ENCODE measurements at places on chromosomes 4 and X.

GRCh38 chr4:123978637-123979036 lies 582.0 kb downstream of the SPRY1 start:
- DNase-seq: no peak

DNA sequence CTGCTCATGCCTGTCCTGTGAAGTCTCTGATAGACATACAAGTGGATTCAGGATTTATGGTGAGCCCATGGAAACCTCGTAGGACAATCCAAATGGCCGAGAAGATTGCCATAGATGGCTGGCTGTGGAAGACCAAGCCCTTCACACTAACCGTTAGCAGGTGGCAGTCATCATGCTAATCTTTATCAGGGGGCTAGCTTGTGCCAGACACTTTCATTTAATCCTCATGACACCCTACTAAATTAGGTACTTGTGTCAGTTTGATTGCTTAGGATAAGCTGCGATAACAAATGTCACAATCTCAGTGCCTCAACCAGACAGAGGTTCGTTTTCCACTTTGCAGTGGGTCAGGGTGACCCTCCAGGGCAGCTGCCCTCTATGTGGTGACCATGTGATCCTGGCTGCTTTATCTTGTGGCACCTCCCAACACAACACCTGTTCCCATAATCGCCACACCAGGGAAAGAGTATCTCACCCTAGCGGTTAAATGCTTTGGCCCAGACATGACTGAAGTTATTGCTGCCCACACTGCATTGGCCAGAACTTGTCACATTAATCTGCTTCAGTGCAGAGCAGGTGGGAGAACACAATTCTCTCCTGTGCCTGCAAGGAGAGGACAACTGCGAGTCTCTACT lies 60.8 kb downstream of the REPS2 start:
- DNase-seq: no peak

DNA sequence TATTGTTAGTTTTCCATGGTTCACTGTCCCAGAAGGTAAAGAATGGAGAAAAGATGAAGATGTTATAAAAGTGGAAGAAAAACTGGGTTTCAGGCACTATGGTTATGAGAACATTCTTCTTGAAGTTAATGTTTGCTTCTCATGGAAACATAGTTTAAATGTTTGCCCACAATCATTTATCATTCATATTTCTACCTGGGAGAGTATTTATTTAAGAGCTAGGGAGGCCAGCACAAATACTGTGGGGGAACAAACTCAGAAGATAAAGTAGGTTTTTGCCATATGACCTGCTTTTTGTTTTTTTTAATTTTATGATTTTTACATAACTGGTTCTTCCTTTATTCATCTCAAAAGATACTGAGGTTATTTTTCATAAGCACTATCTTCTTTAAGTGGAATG lies 96.8 kb downstream of the GC start:
- DNase-seq: no peak

GRCh38 chr4:82034878-82035277 lies 338.9 kb downstream of the HNRNPD start:
- DNase-seq: no peak

DNA sequence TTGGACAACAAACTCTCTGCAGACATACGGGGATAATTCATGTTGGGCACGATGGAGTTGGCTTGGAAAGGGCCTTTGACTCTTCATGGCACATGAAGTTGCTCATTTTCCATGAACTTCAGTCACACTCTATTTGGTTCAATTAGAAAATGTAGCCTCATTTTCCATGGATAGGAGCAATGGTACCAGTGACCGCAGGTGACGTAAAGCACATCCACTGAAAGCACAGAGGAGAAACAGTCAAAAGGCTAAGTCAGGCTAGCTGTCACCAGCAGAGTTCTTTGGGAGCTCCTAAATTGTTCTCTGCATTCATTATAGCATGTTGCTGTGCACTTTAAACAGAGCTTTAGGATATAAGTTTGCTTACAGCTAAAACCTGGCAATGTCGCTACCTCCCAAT lies 39.9 kb upstream of the MAP3K15 start:
- DNase-seq: no peak

- no peak for DNase-seq
Measured at GRCh38 chr4:142549726-142550463, 296.2 kb downstream of the INPP4B start.

GRCh38 chr4:133059117-133059516 lies 90.0 kb upstream of the PCDH10 start:
- no peak for DNase-seq

All from activated CD4-positive, alpha-beta memory T cell treated with anti-CD3 and anti-CD28 coated beads, Interleukin-2, amount 10 ng/mL, durations not matched to agents 7 days and 5 days (primary cell).